ENCODE measurements at places on chromosomes 1 and 21. TPM values are rescaled to one million over a fixed set of nuclear protein-coding genes. Genes with fewer than 3 reads are reported as not detected.
A peak's percentile ranks its signal among the peaks of the same experiment; 100 is the strongest.

The LRRC7 gene
- not detected for total RNA-seq

The RHCE gene
- 0.22 TPM for total RNA-seq

The GORAB gene
- 20.6 TPM for total RNA-seq

- DNase-seq = no peak
Measured at GRCh38 chr1:9654051-9654833, 2.7 kb downstream of the PIK3CD start.

DNA sequence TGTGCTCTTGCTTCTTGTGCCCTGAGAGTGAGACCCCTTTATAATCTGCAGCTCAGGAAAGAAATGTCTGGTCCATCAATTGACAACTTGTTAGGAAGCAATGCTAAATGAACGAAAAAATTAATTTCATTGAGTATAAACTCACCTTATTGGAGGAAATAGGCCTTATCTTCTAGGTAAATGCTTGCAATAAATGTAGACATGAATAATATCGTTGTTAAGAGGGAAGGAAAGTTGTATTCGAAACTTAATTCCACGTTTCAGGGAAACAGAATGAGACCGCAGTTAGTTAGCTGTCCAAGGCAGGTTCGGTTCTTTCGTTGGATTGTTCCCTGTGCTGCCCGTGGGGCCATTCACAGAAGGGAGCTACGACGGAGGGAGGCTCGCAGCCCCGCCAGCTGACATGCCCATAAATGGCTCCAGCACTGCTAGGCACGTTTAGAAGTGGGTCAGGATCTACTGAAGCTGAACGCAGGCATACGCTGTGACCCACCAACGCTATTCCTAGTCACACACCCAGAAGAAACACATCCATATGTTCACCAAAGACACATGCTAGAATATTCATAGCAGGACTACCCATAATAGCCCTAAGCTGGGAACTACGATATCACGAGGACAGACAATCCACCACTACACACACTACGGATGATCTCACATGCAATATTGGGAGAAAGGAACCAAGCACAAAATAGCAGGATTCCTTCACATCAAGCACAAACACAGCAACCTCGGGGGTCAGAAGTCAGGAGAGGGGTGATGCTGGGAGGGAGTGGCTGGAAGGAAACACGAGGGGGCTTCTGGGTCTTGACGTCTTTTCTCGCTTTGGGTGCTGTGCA is 56.2 kb upstream of the LBR start:
- no peak for DNase-seq

GRCh38 chr1:243927381-243927780 is 77.3 kb upstream of the AKT3 start:
- DNase-seq = no peak

The LRRC53 gene
- not detected for total RNA-seq

The C8B gene
- not detected for total RNA-seq

The SLC35D1 gene
- 3.9 TPM for total RNA-seq

The OR2L2 gene
- total RNA-seq = not detected

GRCh38 chr1:241610056-241610815 is 29.9 kb downstream of the CHML start:
- peak; percentile 57 for DNase-seq

GRCh38 chr21:24027396-24027795 is 1579.9 kb downstream of the MRPL39 start:
- DNase-seq = no peak

The FCRLB gene
- total RNA-seq = 0.19 TPM

The TLCD4 gene
- total RNA-seq = 3.2 TPM

GRCh38 chr1:17184161-17184665 is 20.7 kb upstream of the PADI1 start:
- no peak for DNase-seq

DNA sequence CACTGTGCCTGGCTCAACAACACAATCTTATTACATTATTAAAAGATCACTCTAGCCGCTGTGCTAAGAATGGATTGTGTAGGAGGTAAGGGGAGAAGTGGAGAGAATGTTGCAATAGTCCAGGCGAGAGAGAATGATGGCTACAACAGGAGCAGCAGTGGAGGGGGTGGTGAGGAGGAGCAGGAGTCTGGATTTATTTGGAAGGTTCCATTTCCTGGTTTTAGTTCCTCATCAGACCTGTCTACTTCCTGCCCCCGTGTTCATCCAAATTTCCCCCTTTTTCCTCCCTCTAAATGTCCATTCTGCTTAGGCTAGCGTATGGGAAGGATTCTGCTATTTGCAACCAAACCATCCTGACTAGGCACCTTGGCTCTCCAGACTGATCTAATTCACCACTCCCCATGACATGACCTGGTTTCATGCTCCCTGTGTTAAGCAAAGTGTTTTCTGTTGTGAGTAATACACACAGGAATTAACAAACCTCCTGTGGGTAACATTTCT is 35.1 kb upstream of the EYA3 start:
- no peak for DNase-seq

- no peak for DNase-seq
Measured at GRCh38 chr1:228900099-228900885, 165.0 kb downstream of the RHOU start.

The FAM72D gene
- total RNA-seq = 23.9 TPM

- DNase-seq = no peak
Measured at GRCh38 chr1:189141056-189141455, 1336.6 kb downstream of the BRINP3 start.

- no peak for DNase-seq
Measured at GRCh38 chr1:156615946-156616345, 3.3 kb upstream of the HAPLN2 start.

- no peak for DNase-seq
Measured at GRCh38 chr1:61462628-61463027, 262.3 kb downstream of the TM2D1 start.

The CLEC20A gene
- total RNA-seq = not detected

DNA sequence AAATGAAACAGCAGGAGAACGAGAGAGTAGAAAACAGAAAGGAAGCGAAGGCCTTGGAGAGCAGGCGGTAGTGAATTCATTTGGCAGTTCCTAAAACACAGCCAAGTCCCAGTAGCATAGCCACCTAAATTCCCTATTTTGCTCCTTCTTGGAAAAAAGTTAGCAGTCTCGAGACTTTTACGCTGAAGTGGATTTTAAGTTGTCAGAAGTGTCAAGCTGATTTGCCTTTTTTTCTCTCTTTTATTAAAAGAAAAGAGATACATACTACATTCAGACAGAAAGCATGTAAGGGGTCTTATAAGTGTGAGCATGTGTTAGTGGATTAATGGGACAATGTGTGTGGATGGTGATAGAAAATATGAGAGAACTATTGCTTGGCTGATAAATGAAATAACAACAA is 19.2 kb downstream of the NFIA start:
- no peak for DNase-seq
